NCI-H1105 (cell line): ENCODE measurements at places on chromosomes 5 and 9.

DNA sequence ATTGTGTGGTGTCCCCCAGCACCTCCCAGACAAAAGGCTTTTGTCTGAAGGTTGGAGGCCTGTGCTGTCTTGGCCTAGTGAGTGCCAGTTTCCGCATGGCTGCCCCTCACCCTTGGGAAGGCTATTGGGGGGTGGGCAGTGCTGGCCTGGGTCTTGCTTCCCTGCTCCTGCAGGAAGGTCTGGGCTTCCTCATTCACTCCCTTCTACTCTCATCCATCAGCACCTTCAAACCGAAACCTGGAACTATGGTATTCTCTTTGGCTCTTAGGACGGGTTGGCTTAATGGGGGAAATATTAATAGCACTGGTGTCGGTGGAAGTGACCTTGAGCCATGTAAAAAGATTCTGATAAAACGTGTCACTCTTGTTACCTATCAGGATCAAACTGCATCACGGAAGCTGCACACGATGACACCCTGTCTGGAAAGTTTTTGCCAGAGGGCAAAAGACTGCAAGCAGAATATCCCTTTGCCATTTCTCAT, 34.0 kb upstream of the GLRX start:
- no peak for DNase-seq

DNA sequence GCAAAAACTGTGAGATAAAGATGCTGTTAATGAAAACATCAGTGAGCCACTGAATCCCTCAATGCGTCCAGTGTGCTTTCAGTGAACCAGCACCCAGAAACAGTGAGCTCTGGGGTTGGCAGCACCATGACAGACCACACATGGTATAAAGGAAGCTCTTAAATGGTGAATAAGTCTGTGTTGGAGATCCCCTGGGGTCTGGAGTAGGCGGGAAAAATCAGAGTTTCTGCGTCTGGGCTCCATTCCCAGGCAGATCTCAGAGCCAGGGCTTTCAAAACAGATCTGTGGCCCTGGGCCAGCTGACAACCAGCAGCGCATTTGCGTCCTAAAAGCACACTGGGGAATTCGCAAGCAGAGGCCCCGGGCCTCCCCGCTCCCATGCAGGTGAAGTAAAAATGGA, 233.5 kb downstream of the FRMD3 start:
- DNase-seq = peak; percentile 71

DNA sequence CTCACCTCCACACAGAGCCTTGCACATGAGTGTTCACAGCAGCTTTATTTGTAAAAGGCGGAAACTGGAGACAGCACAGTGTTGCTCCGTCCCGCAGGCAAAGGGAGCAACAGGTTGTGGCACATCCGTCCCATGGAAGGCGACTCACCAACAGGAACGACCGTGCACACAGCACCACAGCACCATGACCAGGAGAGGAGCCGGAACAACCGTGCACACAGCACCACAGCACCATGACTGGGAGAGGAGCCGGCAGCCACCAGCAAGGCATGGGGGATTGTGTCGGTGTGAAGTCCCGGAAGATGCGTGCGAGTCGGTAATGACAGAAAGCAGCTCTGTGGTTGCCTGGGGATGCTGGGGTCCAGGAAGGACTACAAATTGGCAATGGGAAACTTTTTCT, 158.5 kb downstream of the C9orf50 start:
- DNase-seq = no peak

- DNase-seq = no peak
Measured at GRCh38 chr5:139796061-139796806, 626 bp downstream of the PSD2 start.

GRCh38 chr5:5810461-5810860, 388.0 kb downstream of the ICE1 start:
- no peak for DNase-seq

GRCh38 chr5:43171451-43171850, 20.6 kb upstream of the NIM1K start:
- DNase-seq = no peak

GRCh38 chr5:151451626-151452520, 4.5 kb downstream of the SLC36A1 start:
- DNase-seq = no peak

GRCh38 chr9:84554069-84554664, 115.4 kb upstream of the NTRK2 start:
- DNase-seq = no peak
